ENCODE measurements at places on chromosomes 7 and 10.

DNA sequence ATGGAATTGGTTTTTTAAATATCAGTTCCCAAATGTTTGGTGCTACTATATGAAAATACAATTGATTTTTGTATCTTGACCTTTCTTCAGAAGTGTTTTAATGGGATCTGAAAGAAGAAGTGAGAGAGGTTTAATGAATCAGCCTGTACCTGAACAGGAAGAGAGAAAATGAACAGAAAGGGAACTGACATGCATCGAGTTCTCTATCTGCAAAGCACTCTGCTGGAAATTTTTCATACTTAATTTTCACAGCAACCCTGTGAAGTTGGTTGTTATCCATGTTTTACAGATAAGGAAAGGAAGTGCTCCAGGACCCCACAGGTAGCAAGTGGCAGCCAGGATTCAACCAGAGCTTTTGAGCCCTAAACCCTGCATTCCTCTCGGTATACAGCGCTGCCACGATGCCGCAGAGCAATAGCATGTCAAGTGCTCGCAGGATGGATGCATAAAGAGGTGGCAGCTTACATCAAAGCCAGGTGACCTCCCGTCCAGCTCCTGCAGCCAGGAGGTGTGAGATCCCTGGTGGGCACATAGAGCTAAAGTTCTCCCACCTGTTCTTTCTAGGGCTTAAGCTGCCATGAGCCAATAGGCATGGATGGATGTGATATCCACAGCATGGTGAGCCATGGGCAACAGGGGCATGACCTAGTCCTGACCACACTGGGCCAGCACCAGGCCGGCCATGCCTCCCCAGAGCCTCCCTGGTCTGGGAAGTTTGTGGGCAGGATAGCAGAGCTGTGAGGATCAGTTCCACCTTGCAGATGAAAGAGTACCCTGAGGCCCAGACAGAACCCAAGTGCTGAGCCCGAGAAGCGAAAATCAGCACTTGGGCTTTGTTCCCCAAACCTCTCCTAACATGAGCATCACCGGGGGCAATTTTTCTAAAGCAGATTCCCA, 57.2 kb downstream of the CALML3 start:
- no peak for DNase-seq

DNA sequence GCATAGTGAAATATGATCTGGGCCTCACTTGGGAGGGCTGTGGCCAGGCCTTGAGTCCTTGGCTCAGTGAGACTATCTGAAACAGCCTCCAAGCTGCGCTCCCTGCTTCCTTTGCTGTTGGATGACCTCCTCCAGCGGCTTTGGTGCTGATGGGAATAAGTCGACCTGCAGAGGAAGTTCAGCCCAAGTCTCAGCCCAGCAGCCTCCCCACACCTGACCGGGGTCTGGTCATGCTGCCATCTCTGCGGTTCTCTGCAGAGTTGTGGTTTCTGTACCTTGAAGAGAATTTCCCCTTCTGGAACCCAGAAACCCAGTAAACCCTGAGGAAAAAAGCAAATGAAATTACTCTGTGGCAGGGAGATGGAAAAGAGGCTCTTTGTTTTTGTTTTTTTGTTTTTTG, 4.6 kb upstream of the RBAK start:
- DNase-seq = no peak

GRCh38 chr7:36348771-36349170, 40.9 kb upstream of the ANLN start:
- DNase-seq = no peak

GRCh38 chr10:47190301-47190700, 109.7 kb upstream of the GDF10 start:
- DNase-seq = no peak

- no peak for DNase-seq
Observed at GRCh38 chr10:90591629-90592028, 266.2 kb downstream of the HTR7 start.

DNA sequence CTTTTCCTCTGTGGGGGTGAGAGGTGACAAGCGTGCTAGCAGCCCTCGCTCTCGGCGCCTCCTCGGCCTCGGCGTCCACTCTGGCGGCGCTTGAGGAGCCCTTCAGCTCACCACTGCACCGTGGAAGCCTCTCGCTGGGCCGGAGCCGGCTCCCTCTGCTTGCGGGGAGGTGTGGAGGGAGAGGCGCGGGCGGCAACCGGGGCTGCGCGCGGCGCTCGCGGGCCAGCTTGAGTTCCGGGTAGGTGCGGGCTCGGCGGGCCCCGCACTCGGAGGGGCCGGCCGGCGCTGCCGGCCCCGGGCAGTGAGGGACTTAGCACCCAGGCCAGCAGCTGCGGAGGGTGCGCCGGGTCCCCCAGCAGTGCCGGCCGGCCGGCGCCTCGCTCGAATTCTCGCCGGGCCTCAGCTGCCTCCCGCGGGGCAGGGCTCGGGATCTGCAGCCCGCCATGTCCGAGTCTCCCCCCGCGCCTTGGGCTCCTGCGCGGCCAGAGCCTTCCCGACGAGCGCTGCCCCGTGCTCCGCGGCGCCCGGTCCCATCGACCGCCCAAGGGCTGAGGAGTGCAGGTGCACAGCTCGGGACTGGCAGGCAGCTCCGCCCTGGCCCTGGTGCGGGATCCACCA, 352.8 kb upstream of the PODXL start:
- no peak for DNase-seq

DNA sequence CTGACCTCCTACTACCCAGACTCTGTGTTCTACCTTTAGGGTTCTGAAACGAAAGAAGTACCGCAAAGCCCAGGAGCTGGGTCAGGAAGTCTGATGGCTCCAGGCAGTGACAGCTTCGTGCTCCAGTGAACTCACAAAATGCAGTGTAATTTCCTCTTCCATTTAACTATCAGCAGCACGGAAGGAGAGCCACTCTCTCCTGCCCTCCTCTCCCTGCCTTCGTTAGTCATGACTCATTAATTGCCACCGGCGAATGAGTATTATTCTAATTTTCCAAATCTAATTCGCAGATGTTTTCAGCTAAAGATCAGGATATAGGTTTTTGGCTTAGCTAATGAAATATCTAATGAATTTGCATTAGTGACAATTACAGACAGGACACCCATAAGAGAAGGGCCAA, 1262.0 kb downstream of the TYW1 start:
- DNase-seq = no peak

DNA sequence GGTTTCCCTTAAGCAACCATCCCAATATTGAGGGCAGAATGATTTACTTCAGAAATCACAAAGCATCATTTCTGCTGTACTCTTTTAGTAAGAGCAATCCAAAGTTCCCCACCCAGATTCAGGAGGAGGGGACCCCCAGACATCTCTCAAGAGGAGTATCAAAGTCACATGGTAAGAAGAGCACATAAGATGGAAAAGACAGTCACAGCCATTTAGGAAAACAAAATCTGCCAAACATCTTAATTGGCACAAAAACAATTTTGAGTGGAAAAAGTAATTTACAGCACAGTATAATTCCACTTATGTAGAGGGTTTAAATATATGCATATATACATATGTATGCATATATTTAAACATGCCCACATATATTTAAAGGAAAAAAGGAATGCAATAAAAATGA, 1329.0 kb upstream of the CELF2 start:
- no peak for DNase-seq

DNA sequence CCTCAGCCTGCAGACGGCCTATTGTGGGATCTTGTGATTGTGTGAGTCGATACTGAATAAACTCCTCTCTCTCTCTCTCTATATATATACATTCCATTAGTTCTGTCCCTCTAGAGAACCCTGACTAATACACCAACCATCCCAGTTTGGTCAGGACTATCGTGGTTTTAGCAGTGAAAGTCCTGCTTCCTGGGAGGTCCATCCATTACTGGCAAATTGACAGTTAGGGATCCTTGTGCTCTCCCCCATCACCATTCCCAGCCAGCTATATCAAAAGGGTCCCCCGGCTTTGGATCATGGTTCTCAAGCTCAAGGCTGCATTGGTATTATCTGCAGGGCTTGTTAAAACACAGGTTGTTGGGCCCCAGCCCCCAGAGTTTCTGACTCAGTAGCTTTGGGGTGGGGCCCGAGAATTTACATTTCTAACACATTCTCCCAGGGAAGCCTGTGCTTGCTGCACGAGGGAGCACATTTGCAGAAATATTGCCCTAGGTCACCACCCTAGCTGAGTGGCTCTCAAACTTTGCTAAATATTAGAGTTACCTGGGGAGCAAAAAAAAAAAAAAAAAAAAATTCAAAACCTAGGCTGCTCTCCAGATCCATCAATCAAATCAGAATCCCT, 899.1 kb upstream of the AUTS2 start:
- no peak for DNase-seq

- peak; percentile 74 for DNase-seq
Observed at GRCh38 chr7:111083413-111083812, 7.5 kb upstream of the LRRN3 start.

DNA sequence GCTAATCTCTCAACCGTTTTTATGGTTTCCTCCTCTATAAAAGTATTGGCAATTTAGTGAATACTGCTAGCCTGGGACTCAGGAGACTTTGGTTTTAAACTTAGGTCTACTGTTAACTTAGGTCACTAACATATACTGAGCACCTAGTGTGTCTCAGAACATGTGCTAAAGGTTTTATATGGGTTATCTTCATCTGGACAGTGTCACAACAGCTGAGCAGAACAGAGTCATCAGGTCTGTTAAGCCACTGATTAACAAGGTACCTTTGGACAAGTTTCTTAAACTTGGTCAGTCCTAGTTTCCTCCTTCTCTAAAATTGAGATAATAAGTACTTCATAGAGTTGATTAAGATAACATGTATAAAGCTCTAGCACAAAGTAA, 30.6 kb downstream of the NET1 start:
- no peak for DNase-seq

GRCh38 chr10:115063701-115064658, 29.2 kb upstream of the ATRNL1 start:
- DNase-seq = no peak
